PC-9 (cell line): ENCODE measurements at places on chromosomes 4 and X. TPM values are rescaled to one million over a fixed set of nuclear protein-coding genes. Genes with fewer than 3 reads are reported as not detected.

Gene PCSK1N
- not detected in 2 replicates for total RNA-seq

Gene TRPC3
- total RNA-seq, result 0.24 TPM in 1 of 2 replicates, not detected in the other

Gene CENPI
- 18.0 and 26.1 TPM in 2 replicates for total RNA-seq

Gene GUCY1A1
- 0.17 and 0.43 TPM in 2 replicates for total RNA-seq

Gene FMR1NB
- total RNA-seq, result not detected in 2 replicates

Gene SLC4A4
- total RNA-seq, result 0.13 and 0.44 TPM in 2 replicates

Gene GAR1
- total RNA-seq, result 12.1 and 16.0 TPM in 2 replicates

Gene LEF1
- total RNA-seq, result 2.8 and 3.4 TPM in 2 replicates

Gene ZDHHC9
- 84.2 and 108 TPM in 2 replicates for total RNA-seq

Gene NAP1L3
- not detected in 2 replicates for total RNA-seq

Gene PRDM8
- total RNA-seq, result 0.26 and 0.88 TPM in 2 replicates

Gene SMAD1
- 15.1 and 16.1 TPM in 2 replicates for total RNA-seq

Gene HELT
- total RNA-seq, result not detected in 2 replicates

Gene PITX2
- 0.48 and 1.6 TPM in 2 replicates for total RNA-seq

Gene TMEM150C
- 0.74 and 0.98 TPM in 2 replicates for total RNA-seq

Gene CLDN24
- total RNA-seq, result not detected in 2 replicates

Gene TBC1D9
- total RNA-seq, result 17.0 and 17.6 TPM in 2 replicates

Gene EVC2
- 1.4 and 1.7 TPM in 2 replicates for total RNA-seq

Gene ARAF
- 27.3 and 31.1 TPM in 2 replicates for total RNA-seq

Gene SCD5
- total RNA-seq, result 34.3 and 41.1 TPM in 2 replicates

Gene TEX13B
- total RNA-seq, result not detected in 2 replicates

Gene MANBA
- 9.8 and 11.8 TPM in 2 replicates for total RNA-seq

Gene MAOB
- total RNA-seq, result 0.55 and 0.74 TPM in 2 replicates

Gene CISD2
- 23.1 and 26.9 TPM in 2 replicates for total RNA-seq

Gene STOX2
- 4.5 TPM in 2 replicates for total RNA-seq

Gene ADGRA3
- total RNA-seq, result 40.5 and 51.6 TPM in 2 replicates

Gene RNF128
- total RNA-seq, result 0.17 TPM in 1 of 2 replicates, not detected in the other

Gene RTL3
- total RNA-seq, result not detected in 2 replicates

Gene CFP
- 0.48 and 0.53 TPM in 2 replicates for total RNA-seq

Gene CXCL10
- not detected in 2 replicates for total RNA-seq
